Stimulated activated CD8-positive, alpha-beta memory T cell treated with anti-CD3 and anti-CD28 coated beads, Interleukin-4, amount 100 ng/mL, for 4 hours (primary cell): ENCODE measurements at places on chromosomes 4 and X.

GRCh38 chr4:47718696-47719095, 119.2 kb downstream of the CORIN start:
- DNase-seq, result no peak

GRCh38 chr4:7581477-7581876, 146.7 kb upstream of the PSAPL1 start:
- no peak for DNase-seq

- DNase-seq, result no peak
These were observed 586.7 kb downstream of the GBA3 start for GRCh38 chr4:23279377-23279986.

GRCh38 chr4:150096625-150097024, 18.4 kb downstream of the DCLK2 start:
- no peak for DNase-seq

GRCh38 chrX:17710871-17711301, 26.4 kb upstream of the SCML1 start:
- no peak for DNase-seq

- DNase-seq, result no peak
These were observed 50.4 kb downstream of the PDK3 start for GRCh38 chrX:24515447-24515846.

DNA sequence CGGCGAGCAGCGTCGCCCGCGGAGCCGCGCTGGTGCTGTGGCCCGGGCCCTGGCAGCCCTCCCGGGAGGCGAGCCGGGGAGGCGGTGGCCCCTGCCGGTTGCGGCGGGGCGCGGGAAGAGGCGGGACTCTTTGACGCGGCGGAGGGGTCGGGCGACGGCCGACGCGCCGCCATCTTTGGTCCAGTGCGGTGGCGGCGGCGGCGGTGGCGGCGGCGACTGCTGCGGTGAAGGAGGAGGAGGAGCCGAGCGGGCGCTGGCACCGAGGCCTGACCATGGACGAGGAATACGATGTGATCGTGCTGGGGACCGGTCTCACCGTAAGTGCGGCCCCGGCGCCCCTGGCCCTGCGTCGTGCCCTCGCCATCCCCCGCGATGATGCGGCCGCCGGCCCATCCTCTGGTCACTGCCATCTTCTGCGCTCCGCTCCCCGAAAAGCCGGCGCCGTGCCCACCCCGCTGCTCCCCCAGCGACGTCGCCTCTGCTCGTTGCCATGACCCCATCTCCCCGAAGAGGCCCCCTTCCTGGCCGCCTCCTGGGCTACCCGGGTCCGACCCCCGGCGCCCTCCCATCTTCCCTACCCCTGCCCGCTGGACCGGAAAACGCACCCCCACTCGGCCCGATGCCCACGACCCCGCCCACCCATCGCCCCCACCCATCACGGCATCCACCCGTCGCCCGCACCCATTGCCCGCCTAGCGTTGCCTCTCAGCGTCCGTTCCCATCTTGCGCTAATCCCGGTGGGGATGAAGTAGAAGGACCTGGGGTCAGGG, at the start of gene GDI1:
TSS of gene GDI1 (plus strand) at position 172 of the 770 bp plus-strand sequence. CDS start at position 273, 101 bp downstream.
- DNase-seq, result no peak

GRCh38 chrX:136147976-136148375, 643 bp downstream of the FHL1 start:
- DNase-seq, result no peak

DNA sequence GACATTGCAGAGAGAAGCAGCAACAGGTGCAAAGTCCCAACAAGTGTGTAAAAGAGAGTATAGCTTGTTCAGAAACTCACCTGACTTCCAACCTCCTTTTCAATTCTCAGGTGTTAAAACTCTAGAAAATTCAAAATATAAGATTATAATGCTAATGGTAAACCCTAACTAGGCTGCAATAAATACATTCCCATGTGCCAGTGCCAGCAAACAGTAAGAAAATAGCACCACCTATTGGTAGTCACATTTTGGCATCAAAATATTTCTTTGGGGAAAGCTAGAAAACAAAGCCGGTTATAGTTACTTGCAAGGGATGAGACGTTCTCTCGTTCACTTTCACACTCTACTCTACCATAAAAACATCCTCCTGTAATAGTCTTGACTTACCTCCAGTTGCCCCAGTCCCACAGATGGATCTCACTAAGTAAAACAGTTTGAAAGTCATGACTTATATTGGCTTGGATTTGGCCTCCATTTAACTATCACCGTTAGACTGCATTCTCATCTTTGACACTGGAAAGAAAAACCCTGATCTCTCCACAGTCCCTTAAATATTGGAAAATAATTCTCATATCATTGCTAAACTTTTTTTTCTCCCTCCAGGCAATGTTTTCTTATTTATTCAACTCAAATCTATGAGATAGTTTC, 9.6 kb downstream of the BMP3 start:
- DNase-seq, result no peak

DNA sequence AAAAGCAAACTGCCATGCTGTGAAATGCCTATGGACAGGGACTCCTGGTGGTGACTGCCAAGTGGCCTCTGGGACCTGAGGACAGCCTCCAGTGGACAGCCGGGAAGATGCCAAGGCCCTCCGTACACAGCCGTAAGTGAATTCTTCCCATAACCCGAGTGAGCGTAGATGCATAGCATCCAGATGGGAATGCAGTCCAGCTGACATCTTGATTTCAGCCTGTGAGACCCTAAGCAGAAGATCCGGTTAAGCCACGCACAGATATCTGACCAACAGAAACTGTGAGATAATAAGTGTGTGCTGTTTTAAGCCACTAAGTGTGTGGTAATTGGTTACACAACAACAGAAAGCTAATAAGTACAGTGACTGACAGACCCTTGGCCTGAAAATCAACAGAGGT, 55.9 kb downstream of the TMEM156 start:
- no peak for DNase-seq

DNA sequence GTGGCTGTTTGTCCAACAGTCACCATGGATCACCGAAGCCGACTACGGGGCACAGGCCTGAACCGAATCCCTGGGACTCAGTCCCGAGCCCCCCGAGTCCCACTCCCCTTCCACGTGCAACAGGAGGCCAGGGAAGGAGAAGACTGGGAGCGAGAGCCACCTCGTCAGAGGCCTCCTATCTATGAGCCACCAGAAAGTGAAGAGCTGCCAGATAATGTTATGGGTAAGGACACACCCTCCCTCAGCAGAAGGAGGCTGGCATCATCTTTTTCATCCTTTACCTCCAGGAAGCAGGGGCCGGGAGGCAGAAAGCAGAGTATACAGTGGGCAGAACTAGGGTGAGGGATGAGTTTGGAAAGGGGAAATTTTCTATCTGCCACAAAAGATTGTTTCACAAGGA, 2.8 kb upstream of the PRDX4 start:
- no peak for DNase-seq

GRCh38 chr4:156790866-156791265, 180.7 kb downstream of the PDGFC start:
- DNase-seq, result no peak

DNA sequence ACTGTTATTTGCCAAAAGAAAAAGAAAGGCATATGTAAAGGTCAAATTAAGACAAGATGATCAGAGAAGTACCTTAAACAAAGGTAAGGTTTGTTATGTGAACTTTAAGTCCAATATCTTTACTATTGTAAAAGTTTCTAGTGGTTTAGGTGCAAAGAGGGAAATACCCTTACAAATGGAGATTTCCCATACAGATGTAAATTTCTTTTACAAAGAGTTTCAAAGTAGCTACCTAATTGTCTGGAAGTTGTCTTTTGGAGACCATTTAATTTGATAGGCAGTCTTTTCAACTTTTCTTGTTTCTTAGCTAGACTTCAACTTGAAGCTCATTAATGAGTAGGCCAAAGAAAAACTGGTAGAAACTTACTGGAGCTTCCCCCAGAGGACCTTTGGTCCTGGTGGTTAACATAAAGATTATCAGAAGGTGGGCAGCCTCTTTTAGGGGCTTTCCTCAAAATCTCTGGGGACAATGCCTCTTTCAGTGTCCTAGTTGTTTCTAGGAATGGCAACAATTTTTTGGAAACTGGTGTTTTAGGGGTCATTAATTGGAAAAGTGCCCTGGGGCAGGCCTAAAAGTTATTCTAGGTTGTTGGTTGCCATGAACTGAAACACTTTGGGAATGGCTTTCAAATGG, 297.3 kb downstream of the GUCY2F start:
- DNase-seq, result no peak

- no peak for DNase-seq
These were observed 84.7 kb downstream of the DCTD start for GRCh38 chr4:182832352-182833120.

- DNase-seq, result no peak
These were observed 691 bp downstream of the SCARB2 start for GRCh38 chr4:76212851-76213414.

DNA sequence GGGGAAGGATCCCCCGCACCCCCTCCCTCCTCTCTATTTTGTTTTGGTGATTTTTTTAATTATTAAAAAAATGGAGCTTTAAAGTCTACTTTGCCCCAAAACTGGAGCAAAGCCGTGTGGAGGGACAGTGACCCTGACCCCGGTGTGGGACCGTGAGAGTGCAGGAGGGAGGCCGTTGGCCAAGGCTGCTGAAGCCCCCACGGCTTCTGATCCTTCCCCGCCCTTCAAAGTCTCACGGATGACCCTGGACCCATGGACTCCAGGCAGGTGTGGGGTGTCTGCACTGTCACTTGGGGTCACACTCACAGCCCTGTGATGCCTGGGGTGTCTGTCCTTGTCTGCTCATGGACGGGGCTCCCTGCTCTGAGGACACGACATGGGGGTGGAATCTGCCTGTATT, 133.3 kb downstream of the CPZ start:
- no peak for DNase-seq

DNA sequence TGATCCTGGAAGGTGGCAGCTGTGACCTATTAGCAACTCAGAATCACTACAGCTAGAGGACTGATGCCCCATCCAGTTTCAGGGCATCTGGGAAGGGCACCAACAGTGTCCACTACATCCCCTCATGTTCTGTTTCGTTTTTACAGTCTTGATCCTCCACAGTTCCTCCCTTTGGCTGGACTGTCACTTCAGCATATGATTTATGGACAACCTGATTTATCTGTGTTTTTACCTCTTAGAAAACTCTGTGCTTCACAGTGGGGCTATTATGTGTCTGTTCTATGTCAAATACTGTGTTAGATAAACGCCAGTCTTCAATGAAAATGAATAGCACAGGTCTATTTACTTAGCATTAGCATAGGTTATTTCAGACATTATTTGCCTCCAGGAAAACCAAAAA, 63.1 kb upstream of the GRPR start:
- no peak for DNase-seq

- no peak for DNase-seq
These were observed 39.4 kb upstream of the EFHC2 start for GRCh38 chrX:44382871-44383270.

- DNase-seq, result no peak
These were observed 183.0 kb downstream of the PACRGL start for GRCh38 chr4:20883231-20883630.

GRCh38 chr4:54958236-54958635, 167.2 kb downstream of the KDR start:
- DNase-seq, result no peak

GRCh38 chr4:183843248-183843671, 61.8 kb upstream of the STOX2 start:
- DNase-seq, result no peak

DNA sequence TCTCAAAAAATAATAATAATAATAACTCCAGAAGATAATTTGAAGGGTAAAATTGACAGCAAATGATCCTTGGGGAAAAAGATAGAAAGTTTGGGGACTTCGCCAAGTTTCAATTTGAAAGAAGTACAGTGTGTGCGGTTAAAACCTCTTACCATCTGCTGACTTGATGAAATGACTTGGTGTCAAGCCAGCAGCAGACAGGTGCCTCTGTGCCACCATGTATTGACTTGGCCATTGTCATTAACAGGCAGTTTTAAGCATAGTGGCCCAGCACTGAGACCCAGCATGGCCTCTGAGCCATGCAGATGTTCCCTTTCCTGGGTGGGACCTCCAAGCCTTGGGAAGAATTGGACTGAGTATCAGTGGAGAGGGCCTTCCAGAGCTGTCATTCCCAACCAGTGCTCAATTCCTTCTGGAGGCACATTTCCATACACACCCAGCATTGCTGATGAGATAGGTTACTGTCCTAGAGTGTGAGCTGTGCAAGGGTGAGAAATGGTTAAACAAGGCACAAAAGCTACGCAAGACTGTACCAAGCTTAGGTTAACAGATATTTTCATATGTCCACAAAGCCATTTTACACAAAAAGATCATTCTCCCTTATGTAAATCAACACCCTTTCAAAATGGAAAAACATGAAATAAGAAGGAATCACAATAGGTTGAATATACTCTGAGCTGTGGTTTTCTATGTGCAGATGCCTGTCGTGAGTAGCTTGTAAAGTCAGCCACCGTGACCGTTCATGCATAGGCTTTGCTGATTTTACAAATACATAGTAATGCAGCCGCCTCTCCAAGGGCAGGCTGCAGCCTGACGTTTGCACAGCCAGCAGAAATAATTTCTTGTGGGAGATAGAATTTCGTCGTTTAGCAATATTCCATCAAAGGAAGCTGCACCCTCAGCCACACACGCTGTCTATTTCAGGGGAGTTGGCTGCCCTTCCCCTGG, 59.4 kb upstream of the FBXW7 start:
- DNase-seq, result no peak

DNA sequence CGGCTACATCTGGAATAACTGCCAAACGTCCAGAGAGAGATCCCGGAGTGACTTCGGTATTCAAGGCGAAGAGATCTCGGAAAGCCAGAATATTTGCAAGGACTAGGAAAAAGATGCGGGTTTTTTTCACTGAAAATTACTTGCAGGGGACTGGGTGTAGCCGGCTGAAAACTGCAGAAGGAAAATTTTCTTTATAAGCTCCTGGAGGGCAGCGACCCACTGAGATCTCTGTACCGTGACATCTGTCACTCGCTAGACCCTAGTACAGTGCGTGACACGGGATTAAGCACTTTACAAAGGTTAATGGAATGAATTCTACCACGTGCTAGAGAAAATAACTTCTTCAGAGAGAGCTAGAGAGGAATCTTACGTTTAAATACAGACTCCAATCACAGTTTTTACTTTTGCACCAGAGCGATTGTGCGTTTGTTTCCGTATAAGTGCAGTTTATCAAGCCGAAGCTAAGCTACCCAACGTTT, 1.1 kb upstream of the LCORL start:
- DNase-seq, result no peak

GRCh38 chr4:16991450-16991849, 93.0 kb upstream of the LDB2 start:
- no peak for DNase-seq

GRCh38 chr4:178255172-178255571, 812.9 kb upstream of the AGA start:
- no peak for DNase-seq

DNA sequence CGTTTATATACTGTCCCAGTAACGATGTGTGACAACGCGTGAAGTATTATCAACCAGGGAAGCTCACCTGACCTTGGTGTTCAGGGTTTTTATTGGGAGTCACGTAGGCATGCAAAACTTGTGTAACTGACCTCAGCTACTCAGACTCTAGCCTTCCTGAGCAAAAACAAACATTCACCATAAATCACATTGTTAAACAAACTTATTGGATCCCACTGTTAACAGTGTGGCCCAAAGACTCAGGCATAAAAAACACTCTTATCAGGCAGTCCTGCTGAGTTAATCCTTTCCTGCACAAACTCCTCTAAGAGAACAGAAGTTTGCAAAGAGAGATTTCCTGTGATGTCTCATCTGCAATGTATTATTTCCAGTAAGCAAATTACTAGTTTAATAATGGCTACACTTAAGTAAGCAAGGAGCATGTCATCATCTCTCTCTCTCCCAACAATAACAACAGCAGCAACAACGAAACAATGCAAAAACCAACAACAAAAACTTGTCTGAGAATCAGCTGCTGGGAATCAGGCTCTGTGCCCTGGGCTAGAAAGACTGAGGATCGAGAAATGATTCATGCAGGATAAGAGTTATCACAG, 12.0 kb downstream of the GAGE1 start:
- no peak for DNase-seq

GRCh38 chr4:159422626-159423025, 319.7 kb downstream of the RAPGEF2 start:
- DNase-seq, result no peak
